ENCODE measurements at places on chromosomes 12 and 14.
A peak's percentile ranks its signal among the peaks of the same experiment; 100 is the strongest.

- DNase-seq = no peak
These were observed 268.6 kb downstream of the CCDC59 start for GRCh38 chr12:82089369-82090121.

- no peak for DNase-seq
These were observed 288.0 kb downstream of the DPF3 start for GRCh38 chr14:72605921-72606220.

GRCh38 chr12:508795-509194, 49.1 kb downstream of the B4GALNT3 start:
- DNase-seq = no peak

DNA sequence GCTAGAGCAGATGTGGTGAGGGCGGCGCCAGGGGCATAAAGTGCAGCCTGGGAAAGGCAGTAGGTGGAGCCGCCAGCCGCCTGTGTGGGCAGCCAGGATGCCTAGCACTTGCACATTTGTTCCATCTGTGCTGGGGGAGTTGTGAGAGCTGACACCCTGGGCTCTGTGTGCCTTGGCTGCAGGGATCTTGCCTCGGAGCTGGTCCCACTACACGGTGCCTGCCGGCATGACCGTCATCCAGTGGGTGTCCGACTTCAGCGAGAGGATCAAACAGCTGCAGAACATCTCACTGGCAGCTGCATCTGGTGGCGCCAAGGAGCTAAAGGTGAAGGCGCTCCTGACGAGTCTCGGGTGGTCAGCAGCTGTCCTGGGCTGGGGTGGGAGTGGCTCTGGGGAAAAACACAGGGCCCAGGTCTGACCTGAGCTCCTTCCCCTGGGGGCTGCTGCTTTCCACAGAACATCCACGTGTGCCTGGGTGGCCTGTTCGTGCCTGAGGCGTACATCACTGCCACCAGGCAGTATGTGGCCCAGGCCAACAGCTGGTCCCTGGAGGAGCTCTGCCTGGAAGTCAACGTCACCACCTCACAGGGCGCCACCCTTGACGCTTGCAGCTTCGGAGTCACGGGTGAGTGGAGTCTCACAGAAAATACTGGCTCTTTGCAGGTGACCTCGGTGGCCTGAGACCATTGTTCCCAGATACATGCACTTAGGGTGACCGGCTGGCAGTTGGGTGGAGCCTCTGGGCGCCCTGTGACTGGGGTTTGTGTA, 37.4 kb downstream of the HSP90AA1 start:
- DNase-seq = no peak

GRCh38 chr12:28575593-28576205, 385.4 kb downstream of the CCDC91 start:
- no peak for DNase-seq

DNA sequence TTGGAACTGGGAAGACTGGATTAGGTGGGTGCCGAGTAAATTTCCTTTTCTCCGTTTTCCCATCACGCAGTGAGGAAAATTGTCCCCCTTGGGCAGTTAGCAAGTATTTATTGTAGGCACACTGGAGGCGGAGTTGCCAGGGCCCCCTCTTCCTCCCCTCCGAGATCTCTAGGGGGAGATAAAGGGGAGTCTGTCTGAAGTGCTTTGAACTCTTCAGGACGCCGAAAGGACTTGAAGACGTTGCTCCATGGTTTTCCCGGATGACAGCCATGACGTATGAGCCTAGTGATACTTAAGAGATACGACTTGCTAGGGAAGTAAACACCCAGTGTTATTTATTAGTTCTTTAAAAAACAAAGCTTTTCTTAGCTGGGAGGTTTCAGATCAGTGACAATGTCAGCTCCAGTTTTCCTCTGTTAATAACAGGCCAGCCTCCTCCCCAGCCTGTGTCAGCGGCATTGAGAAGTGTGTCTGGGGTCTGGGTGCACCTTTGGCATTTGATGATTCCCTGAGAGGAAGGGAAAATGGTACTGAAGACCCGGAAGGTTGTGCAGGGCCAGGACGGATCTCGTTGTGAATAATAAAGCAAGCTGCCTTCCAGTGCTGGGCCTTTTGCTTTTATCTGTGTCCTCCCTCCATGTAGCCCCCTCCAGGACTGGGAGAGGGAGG, 78.7 kb downstream of the TSPAN9 start:
- no peak for DNase-seq

GRCh38 chr12:57235017-57235727, 5.7 kb downstream of the SHMT2 start:
- DNase-seq = no peak

DNA sequence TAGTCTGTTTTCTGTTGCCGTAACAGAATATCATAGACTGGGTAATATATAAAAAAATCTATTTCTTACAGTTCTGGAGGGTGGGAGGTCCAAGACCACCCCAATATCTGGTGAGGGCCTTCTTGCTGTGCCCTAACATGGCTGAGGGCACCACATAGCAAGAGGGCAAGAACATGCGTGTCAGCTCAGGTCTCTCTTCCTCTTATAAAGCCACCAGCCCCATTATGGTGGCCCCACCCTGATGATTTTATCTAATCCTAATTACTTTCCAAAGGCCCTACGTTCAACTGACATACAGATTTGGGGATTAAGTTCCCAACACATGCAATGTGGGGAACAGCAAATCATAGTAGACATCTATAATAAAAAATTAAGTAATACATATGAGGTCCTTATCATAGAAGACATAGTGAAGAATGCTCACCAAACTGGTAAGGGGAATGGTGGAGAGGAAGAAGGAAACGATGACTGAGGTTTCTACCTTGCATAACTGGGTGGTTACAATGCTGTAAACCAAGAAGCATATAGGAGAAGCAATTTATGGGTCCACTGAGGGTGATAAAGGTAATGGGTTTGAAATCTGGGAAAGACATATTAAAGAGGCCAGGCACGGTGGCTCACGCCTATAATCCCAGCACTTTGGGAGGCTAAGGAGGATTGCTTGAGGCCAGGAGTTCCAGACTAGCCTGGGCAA, 27.0 kb downstream of the BTBD7 start:
- no peak for DNase-seq

DNA sequence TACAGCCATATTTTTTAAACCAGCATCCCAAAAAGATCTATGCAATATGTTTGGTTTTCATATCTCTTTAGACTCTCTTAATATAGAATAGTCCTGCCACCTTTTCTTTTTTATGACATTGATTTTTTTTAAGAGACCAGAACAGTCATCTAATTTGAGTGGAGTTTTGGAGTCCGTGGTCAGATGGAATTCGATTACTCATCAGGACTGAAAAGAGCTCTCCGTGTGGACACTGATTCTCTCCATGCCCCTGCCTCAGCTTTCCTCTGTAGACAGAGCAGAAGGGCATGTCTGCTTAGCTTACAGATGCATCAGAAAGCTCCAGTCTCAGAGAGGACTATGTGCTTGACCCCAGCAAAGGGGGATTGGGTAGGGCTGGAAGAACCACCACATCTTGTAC, 27.8 kb downstream of the SMCO2 start:
- DNase-seq = no peak

DNA sequence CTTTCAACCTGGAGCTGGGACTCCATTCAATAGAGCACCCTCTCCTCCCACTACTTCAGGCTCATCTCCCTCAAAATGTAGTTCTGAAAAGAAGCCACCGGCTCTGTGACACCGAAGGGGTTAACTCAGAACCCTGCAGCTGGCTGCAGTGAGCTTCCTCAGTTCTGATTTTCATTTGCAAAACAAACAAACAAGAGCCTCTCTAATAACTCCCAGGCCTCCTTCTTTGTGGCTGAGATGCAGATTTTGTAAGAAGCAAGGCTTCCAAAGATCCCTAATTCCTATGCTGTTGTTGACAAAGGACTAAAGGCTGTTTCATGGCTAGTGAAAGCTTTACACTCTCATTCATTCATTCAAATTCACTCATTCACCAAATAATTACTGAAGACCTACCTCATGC, 333.4 kb upstream of the TBX3 start:
- no peak for DNase-seq

DNA sequence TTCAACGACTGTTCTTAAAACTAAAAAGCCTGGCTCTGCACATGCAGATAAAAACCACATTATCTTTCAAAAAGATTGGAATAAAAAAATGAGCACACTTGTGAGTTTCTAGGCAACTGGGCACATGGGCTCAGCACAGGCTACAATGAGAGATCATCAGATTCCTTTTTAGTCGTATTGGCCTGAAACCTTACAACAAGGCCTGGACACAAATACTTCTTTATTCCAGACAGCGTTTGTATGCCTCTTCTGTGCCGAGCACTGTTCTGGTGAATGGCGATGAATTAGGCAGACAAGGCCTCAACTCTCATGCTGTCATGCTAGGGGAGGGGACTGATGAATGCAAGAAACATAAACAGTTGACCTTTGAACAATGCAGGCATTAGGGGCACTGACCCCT, 463.0 kb downstream of the AACS start:
- DNase-seq = no peak

DNA sequence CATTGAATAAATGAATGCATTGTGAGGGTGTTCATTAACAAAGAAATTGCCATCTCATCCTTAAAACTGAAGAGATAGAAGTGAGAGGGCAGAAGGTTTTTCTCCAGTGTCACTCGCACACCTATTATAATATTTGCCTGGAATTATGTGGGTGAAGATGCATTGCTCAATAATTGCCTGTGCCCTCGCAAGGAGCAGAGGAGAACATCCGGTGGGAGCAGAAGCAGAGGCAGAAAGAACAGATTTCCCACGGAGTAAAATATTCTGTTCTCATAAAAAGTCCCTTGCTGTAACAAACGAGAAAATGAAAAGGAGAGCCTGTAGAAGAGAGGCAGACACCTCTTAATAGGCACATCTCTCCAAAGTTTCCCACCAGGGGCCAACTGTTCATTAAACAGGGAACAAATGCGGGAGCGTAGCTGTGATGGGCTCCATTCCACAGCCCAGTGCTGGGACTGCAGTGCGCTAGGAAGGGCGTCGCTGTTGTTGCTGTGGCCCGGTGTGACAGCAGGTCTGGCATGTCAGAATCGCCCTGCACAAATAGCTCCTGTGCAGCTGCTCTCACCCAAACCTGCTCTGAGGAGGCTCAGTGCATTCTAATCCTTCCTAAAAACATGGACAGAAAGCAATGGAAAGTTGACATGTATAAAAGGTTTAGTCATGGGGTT, 359.8 kb downstream of the APAF1 start:
- DNase-seq = no peak

DNA sequence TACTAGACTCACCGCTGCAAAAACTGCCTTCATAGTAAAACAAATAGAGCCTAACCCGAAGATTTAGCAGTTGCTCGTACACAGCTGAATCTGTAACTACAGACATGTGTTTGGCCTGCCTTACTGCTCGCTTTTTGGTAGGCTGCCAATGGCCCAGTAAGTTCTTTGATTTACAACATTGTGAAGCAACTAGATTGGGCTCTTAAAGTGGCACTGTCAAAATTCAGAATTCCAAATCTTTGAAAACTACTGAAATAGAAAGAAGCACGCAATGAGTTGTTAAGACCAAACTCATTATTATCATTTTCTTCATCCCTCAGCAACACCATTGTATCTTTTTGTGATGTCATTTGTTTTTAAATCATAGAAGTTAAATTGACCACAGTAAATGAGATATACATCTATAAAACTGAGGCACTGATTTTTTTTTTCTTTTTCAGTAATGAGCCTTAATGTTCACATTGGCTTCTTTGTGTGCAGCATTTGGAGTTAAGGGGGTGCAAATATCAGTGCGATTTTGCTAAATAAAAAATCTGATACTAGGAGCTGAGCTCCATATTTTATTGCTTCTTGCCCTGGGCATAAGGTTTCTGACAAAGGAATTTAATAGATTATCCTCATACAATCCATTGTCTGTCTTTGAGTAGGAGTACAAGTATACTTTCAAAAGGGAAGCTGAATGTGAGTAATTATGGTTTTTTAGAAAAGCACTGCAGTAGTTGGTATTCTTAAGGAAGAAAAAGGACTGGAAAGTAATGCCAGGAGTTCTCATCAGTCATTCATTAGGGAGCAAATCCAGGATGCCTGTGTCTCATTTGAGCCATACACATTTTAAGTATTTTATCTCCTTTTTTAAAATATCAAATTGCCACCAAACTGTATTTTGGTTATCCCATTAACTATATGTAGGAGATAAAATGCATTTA, 138.5 kb downstream of the KICS2 start:
- DNase-seq = no peak

DNA sequence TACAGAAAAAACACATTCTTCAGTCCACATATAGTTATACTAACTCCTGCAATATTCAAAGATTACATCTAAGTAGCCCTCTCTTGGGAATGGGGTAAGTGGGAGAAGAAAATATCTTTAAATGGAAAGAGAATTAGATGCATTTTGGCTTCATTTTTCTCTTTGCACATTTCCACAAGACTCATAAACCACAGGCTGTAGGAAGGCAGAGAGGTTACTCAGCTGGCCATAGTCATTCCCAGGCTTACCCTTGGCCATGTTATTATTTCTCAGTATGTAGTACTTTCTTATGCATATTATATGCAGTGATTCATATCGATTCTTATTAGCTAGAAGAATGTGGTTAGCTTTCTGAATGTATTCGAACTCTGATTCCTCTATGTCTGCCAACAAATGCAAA, 92.2 kb downstream of the PTPRR start:
- DNase-seq = no peak

GRCh38 chr12:110102255-110102654, 21.9 kb upstream of the IFT81 start:
- DNase-seq = peak; percentile 61

- DNase-seq = no peak
These were observed 195.9 kb upstream of the PLEKHG7 start for GRCh38 chr12:92506891-92507290.

- DNase-seq = no peak
These were observed 16.5 kb downstream of the GMFB start for GRCh38 chr14:54472315-54472714.

- no peak for DNase-seq
These were observed 32.4 kb downstream of the YY1 start for GRCh38 chr14:100271247-100271939.

Data from NCI-H1930 (cell line).